CD4-positive, alpha-beta T cell treated with Interleukin-4 for 1 hour (primary cell): ENCODE measurements at places on chromosomes 11 and 22.

DNA sequence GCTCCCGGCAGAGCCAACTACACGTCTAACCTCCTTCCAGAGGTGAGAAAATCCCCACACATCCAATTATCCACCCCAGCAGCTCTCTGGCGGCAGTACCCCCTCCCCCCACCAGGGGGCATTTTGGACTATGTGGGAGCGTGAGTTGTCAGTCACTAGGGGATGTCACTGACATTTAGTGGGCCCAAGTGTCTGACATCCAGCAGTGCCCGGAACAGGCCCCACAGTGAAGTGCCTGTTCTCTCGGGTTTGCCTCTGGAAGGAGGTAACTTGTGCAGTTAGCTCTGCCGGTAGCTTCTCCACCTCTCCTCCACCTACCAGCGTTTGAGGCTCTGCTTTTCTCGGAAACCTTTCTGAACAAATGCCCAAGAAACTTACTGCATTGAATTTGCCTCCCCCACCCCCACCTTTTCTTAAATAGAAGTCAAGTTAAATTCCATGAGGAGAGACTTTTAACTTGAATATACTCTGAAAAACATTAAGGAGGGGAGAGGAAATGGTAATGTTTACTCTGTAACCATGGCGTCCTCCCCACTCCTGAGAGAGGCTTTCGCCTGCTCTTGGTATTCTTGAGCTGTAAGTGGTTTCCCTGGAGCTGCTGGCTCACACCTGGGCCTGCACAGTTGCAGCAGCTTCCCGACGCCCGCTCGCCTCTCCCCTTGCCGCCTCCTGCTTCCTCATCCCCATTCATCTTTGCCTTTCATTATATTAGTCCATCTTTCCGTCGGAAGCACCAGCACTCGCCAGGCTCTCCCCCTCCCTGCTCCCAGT, 112.8 kb downstream of the WNT7B start:
- peak; percentile 60 for DNase-seq

- DNase-seq, result no peak
These were observed 4.6 kb upstream of the TMEM126A start for GRCh38 chr11:85643191-85643614.

- no peak for DNase-seq
These were observed 90.4 kb upstream of the SLC25A18 start for GRCh38 chr22:17472932-17473331.

DNA sequence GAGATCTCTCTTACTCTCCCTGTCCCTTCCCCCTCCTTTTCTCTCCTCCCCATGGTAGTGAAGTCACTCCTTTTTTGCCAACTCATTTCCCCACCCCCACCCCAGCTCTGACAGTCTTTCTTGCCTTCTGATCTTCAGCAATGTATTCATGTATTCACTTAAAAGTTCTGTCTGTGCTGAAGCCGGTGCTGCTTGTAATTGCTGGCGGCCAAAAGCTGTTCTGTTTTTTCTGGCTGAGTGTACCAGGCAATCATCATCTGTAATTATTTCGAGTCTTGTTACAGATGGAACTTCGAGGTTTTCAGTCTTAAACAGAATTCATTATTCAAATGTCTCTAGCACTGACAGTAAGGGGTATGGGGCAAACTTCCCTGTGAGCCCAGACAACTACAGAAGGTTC, 99.5 kb downstream of the SPATA19 start:
- DNase-seq, result no peak

DNA sequence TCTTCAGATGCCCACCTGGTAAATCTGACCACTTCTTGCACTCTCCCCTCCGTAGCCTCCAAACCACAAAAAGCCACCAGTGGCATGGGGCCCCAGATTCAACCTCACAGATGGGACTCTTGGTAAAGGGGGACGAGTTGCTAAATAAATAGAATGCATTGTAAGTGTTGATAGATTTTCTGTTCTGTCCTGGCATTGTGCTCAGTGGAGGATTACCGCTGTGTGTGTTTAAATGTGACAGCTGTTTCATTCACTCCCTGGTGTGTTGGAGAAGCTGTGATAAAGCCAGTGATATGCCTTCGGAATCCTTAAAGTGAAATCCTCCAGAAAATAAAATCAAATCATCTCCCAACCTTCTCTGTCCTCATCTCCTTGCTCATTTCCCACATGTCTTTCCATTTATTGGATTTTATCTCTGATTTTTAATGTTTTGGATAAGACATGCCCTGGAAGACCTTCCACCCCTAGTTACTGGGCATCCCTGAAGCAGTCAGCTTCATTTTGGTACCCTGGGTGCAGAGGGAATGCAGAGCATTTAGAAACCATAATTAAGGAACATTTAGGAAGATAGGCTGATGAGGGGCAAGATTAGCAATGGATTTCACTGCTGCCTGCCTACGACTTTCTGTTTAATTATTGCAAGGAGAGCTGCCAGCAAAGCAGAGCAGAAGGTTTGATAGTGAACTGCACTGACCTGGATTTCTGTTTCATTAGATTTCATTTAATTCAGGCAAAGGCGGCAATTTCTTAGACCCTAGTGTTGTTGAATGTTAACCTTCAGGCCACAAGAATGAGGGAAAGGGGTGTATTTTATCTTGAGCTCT, 460.9 kb upstream of the KIRREL3 start:
- DNase-seq, result no peak

GRCh38 chr11:68076371-68077042, 37.7 kb downstream of the TCIRG1 start:
- no peak for DNase-seq

GRCh38 chr11:73281201-73281741, 9.1 kb downstream of the P2RY6 start:
- no peak for DNase-seq

- no peak for DNase-seq
These were observed 2.3 kb downstream of the THAP7 start for GRCh38 chr22:20999350-21000206.

DNA sequence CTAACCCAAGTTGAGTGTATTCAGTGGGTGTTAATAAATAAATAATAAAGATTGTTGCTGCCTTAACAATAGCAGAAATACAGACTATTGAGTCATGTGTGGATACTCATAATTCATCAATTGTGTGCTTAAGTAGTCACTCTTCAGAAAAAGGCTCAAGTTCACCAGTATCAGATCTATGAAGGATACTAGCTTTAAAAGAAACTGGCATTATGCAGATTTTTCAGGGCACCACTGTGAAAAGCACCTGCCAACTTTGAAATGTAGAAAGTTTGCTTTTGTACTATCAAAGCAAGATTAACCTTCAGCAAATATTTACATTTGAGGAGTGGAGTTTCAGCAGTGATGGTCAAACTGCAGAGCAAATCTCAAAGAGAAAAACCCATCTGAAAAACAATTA, 20.1 kb upstream of the SYTL2 start:
- no peak for DNase-seq

DNA sequence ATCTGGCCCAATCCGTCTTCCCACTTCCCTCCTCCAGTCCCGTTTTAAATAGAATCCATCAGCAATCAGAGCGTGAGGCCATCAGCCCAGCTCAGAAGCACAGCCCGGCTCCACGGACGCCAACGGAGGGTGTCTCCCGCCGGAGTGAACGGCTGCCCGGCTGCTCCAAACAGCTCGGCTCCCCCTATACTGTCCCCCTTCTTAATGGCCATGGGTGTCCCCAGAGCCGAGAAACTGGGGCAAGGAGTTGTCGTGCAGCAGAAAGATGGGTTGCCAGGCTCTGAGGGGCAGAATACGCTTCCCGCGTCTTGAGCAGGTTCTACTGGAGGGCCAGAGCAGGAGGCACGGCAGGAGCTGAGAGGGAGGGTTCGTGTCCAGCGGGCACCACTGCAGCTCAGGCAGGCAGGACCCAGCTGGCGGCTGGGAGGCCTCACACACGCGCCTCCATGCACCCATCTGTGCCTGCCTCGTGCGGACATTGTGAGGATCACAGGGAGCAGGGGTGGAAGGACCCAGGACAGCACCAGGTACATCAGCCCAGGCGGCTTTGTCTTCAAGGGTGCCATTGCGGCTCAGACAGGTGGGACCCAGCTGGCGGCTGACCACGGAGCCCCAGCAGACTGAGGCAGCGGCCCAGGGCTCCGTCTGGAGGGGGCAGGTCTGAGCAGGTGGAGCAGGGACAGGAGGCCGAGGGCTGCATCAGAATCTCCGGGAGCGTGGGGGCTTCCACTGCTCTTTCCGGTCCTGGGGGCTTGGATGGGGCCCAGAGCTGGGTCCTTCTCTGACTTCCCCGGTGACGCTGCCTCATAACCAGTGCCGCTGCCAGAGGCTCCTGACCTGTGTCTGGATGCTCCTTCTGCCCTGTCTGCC, 882.7 kb downstream of the BRD1 start:
- DNase-seq, result no peak

GRCh38 chr22:50665738-50666137, 6.9 kb upstream of the SHANK3 start:
- DNase-seq, result no peak

GRCh38 chr11:69280994-69281393, 13.0 kb upstream of the MYEOV start:
- no peak for DNase-seq

GRCh38 chr11:26219183-26220117, 112.5 kb upstream of the ANO3 start:
- no peak for DNase-seq

- no peak for DNase-seq
These were observed 92.1 kb downstream of the INSC start for GRCh38 chr11:15206791-15207190.

DNA sequence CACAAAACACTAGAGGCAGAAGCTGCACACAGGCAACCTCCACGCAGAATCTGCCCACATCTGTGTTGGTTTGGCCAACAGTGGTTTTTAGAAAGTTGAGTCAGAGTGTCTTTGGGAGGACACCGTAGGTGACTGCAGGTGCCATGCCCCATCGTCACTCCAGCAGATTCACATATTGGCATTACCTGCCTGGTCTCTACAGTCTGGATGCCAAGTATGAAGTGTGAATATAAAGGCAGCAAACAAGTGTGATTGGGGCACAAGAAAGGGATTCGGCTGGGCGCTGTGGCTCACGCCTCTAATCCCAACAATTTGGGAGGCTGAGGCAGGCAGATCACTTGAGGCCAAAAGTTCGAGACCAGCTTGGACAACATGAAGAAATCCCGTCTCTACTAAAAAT, 11.0 kb upstream of the FXYD2 start:
- no peak for DNase-seq

DNA sequence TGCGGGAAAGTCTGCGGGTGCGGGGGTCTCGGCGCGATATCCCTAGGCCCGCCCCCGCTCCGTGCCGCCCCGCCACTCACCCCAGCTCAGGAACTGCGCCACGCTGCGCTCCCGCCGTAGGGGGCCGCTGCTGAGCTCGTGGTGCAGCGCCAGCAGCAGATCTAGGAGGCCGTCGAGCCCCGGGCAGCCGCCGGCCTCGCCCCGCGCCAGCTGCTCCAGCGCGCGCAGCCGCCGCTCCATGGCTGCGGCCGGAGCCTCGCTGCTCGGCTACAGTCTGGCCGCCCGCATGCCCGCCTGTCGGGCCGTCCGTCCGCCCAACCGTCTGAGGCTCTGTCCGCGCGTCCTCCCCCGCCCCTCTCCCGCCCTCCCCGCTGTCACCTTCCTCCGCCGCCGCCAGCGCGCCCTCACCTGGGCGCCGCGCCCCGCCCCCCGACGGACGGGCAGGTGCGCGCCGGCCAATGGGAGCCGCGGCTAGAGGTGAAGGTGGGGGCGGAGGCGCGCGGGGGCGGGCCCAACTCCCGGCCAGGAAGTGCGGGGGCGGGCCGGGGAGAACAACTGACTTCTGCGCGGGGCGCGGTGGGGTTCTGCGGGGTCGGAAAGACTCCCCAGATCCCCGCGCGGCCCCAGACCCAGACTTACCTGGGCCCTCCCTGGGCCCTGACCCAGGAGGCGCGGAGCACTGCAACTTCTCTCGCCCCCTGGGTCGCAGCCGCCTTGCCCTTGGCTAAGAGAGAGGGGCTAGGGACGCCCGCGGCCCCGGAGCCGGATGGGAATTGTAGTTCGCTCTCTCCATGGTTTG, at the start of gene CDC42BPG:
TSS of gene CDC42BPG (minus strand) at position 324 of the 799 bp plus-strand sequence. CDS start at position 240, 84 bp downstream.
- DNase-seq, result peak; percentile 76

DNA sequence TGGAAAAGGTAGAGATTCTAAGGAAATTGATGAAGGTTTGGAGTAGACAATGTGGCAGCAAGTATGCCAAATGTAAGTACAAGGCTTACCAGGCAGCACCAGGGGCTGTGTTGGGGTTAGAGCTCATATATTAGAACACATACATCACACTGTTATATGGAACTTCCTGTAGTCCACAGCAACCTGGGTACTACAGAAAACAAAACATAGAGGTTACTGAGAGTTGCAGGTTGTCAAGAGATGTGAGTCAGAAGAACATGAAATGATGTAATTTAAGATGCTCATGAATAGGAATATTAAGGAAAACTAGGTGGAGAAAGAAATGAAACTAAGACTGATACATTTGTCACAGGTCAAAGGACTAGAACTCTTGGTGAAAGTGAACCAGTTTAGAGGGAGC, 22.0 kb downstream of the FAT3 start:
- no peak for DNase-seq

DNA sequence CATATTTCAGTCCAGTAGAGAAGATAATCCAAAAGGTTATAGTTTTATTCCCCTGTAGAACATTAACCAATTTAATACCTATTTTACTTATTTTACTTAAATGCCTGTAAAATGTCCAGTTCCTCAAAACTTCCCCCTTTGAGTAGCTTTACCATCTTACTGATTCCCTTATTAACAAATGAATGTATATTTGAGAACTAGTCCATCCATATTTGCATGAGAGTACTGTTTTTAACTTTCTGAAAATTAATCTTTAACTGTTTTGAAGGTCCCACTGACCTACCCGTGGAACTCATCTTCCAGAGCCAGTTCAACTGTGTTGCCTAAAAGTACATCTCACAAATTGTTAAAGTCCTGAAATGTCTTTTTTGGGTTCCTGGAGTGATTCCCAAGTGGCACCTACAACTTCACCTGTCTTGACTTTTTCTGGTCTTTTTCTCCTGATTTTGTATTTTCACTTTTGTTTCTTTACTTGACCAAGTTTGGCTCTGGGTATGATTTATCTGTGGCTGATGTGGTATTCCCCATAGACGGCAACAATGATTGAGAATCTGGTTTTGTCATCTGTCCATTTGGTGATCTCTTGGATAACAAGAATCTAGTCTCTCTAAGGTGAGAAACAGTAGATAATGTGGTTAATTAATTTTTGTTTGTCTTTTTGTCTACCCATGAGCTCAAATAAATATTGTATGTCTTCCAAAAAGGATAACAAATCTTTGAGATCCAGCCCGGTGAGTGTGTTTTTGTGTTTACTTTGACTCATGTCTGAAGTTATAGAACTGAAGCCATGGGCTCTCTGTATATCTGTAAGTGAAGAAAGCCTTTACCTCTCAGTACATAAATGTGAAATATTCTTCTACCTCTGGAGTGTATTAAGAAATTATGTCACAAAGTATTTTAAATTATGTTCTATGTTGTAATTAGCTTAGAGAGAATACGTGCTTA, 174.2 kb downstream of the ETS1 start:
- DNase-seq, result no peak

DNA sequence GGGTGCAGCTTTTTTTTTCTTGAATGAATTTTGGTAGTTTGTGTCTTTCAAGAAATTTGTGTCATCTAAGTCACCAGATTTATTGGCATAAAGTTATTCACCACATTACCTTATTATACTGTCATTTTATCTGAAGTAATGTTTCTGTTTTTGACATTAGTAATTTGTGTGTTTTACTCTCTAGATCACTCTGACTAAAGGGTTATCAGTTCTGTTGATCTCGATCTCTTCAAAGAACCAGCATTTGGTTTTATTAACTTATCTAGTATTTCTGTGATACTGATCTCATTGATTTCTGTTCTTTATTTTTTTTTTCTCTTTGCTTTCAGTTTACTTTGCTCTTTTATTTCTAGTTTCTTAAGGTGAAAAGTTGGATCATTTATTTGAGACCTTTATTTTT, 55.5 kb downstream of the PDHX start:
- DNase-seq, result no peak
